T-helper 17 cell (primary cell): ENCODE measurements at places on chromosomes 4 and X.

GRCh38 chr4:38752941-38753806 is 29.6 kb downstream of the TLR10 start:
- no peaks in the 10 kb centered on the region for H3K36me3 ChIP-seq
- no peak for DNase-seq
- H3K27me3 ChIP-seq: no peaks in the 10 kb centered on the region

- no peak for DNase-seq
- H3K27me3 ChIP-seq: no peaks in the 10 kb centered on the region
- no peaks in the 10 kb centered on the region for H3K36me3 ChIP-seq
- H3K4me1 ChIP-seq: no peaks in the 10 kb centered on the region
- H3K4me3 ChIP-seq: no peak overlapping the region
These were observed 75.6 kb downstream of the REPS2 start for GRCh38 chrX:17021851-17022604.

- peaks cover 3% of the 10 kb centered on the region for H3K36me3 ChIP-seq
- peaks cover 18% of the 10 kb centered on the region for H3K27me3 ChIP-seq
- peaks cover 4% of the 10 kb centered on the region for H3K4me1 ChIP-seq
- no peak for DNase-seq
- H3K4me3 ChIP-seq: no peak overlapping the region
These were observed 2.3 kb downstream of the ATP2B3 start for GRCh38 chrX:153519569-153520286.

- no peak for DNase-seq
- peaks cover 3% of the 10 kb centered on the region for H3K36me3 ChIP-seq
- no peak overlapping the region for H3K4me3 ChIP-seq
- H3K27me3 ChIP-seq: no peaks in the 10 kb centered on the region
These were observed 12.7 kb downstream of the PTPN13 start for GRCh38 chr4:86606809-86607208.

DNA sequence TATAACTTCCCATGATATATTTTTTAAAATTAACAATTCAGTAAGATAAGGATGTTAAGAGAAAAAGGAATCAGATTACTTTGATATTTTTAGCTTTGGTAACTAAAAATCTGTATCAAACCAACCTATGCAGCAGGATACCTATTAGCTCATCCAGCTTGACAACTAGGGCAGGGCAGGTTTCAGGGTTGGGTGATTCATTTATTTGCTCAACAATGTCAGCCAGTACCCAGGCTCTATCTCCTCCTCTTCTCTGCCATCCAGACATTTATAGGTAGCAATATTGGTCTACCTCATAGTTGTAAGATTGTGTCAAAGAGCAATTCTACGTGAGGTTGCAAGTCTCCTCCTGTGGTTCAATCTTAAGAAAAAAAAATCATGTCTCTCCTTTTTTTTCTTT is 421.9 kb downstream of the ANKRD50 start:
- H3K27ac ChIP-seq: no peak overlapping the region
- no peaks in the 10 kb centered on the region for H3K27me3 ChIP-seq
